ELF-1 (cell line): ENCODE measurements at places on chromosomes 3 and 15.
A peak's percentile ranks its signal among the peaks of the same experiment; 100 is the strongest.

DNA sequence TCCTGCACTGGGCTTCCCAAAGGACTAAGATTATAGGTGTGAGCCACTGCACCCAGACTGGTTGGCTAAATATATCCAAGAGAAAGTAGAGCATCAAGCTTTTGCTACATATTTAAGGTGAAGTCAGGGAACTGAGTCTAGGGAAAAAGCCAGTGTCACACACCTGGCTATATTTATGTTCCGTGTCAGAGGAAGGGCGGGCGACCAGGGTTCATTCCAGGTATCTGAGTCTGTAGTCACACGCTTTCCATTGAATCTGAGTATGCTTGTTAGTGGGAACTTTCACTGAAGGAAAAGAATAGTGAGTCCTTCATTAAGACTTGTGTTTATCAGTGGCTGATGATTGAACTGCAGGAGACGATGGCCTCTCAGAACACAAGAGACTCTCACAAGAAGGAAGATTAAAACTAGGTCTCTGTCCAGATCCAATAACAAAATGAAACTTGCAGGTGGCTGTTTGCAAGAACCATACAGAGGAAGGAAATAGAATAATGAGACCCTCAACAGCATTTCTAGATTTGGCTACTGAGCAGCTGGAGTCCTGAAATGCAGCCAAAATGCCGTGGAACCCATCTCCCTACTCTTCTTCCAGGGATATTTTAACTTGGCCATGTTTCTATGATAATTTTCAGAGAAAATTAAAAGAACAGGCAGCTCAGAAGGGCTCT is 276.3 kb downstream of the THSD4 start:
- DNase-seq, result no peak

DNA sequence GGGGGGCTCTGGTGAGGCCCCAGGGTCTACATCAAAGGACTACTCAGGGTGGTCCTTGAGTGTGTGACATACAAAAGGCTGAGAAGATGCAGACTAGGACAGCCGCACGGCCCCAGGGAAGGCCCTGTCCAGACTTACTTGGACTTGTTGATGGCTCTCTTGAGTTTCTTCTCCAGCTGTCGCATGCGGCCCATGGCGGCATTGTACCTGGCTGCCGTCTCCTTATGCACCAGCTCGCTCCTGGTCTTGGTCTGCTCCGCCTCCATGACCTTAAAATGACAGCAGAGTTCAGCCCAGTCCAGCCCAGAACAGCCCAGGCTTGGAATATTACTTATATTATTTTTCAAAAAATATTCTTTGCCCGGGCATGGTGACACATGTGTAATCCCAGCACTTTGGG is 56.0 kb downstream of the CAPN7 start:
- DNase-seq, result no peak

- no peak for DNase-seq
Observed at GRCh38 chr15:57298204-57298603, 78.1 kb upstream of the CGNL1 start.

DNA sequence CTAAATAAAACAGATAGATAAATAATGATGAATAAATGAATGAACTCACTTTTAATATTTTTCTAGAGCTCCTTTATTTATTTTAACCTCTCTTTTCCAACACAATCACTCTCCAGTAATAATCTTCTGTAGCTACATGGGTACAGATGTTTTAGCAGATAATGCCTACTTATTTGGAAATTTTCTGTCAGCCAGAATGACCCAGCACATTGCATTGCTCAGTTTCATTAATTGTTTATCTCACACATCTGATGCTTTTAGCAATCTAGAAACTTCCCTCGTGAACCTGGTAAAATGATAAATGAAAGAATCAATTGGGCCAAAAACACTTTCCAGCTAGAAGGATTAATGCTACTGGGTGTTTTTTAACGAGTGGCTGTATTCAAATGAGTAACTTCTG is 14.9 kb upstream of the MYH15 start:
- DNase-seq, result no peak

GRCh38 chr15:39456582-39457330 is 124.1 kb upstream of the THBS1 start:
- no peak for DNase-seq

GRCh38 chr15:57728436-57728835 is 21.9 kb downstream of the POLR2M start:
- no peak for DNase-seq

DNA sequence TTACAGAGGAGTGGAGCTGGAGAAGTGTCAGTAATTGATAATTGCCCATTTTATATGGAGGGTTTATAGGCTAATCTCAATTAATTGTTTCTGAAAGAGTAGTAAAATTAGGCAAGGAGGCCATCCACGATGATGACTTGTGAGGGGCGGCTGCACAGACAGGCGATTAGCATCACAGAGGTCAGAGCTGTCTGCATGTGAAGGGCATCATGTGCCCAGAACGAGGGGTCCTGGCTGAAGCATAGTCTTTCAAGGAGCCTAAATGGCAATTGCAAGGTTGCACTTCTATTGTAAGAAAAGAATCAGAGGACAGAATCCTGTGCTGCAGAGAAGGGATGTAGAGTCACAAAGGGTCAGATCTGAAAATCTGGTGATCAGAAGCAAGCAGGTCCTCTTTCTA is 196.6 kb downstream of the EBLN2 start:
- DNase-seq, result no peak

GRCh38 chr3:126481808-126482502 is 6.3 kb upstream of the ZXDC start:
- DNase-seq, result no peak

GRCh38 chr3:77271711-77272110 is 231.8 kb downstream of the ROBO2 start:
- DNase-seq, result no peak

DNA sequence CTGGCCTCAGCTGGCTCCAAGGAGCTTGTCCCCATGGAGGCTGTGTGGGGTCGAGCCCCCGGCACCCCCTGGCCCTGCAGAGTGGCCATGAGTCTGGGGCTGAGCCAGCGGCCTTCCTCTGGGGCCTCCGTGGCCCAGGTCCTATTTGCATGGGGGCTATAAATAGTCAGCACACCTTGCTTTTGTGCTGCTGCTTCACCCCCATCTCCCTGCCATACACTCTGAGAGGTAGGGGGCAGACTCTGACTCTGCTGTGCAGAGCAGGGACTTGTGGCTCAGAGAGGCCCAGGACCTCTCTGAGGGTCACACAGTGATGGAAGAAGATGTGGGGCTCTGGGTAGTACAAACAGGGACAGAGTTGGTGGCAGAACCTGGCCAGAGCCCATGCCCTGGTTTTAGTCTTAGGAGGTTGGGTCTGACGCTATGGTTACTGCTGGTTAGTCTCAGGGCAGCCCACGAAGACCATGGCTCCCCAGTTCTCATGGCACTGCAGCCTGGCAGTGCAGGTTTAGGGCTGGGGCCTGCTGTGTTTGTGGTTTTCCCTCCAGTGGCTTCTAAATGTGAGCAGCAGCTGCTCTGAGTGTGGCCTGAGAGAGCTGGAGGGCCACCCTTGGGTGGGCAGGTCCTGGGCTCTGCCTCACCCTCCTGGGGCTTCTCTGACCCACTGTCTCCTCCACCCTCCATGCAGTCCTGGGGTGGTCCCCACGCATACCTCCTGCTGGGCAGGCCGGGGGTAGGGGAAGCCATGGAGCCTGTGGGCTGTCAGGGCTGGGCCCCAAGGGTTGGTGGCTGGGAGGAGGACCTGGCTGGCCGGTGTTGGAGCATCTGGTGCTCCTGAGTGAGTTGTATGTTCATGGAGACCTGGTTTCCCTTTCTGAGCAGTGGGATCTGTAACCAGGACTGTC is 13.6 kb downstream of the PRKCD start:
- no peak for DNase-seq

DNA sequence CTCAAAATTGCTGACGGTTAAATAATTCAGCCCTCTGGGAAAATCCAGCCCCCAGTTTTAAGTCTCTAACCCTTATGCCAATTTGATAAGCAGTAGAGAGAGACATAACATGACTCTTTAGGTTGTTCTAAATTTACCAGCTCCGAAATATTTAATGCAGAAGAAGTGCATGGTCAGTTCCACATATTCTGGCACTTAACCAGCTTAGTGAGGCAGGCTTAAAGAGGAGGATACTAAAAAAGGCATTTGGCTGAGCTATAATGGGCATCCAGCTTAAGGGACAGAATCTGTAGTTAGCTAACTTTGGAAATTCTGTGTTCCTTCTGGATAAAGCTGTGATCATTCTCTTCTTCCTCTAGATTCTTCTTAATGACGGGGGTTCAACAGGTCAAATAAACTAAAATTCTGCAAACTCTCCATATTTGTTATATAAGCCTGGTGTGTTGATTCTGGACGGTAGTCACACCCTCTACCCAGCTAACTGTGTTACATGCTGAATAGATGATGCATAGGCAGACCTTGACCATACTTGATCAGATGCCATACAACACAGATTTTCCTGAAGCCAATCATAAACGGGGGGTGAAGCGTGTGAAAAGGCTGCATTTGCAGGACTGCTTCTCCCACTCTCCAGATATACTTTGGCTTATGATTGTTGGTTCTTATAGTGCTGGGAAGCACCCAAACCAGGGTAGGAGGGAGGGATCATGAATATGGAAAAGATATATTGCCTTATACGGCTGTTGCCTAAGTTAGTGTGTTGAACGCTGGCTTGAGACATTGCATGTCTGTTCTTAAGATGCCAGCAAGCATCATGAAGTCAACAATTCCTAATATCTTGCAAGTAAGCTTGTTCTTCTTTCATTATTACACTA is 118.4 kb downstream of the FGF12 start:
- DNase-seq, result no peak

- no peak for DNase-seq
Observed at GRCh38 chr3:50644561-50644960, 27.6 kb downstream of the MAPKAPK3 start.

- DNase-seq, result peak; percentile 33
Observed at GRCh38 chr15:99213187-99213811, 36.1 kb downstream of the TTC23 start.

DNA sequence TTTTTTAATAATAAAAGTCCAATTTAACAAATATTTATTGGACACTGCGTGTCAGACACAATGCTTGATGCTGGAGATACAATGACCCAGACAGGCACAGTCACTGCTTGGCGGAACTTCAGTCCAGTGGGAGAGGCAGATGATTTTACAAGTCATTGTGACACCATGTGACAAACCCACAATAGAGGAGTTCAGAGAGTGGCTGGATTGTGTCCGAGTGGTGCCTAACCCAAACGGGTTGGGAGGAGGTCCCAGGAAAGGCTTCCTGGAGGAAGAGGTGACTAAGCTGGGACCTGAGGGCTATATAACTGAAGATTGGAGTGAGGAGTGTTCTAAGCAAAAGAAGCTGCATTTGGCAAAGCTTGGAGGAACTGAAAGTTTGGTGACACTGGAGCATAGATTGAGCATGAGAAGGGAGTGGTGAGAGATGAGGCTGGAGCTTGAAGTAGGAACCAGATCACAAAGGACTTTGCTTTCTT is 41.4 kb downstream of the CRTC3 start:
- DNase-seq, result no peak
